ENCODE measurements at places on chromosomes 5 and 9.
A peak's percentile ranks its signal among the peaks of the same experiment; 100 is the strongest.

- no peak for DNase-seq
Observed at GRCh38 chr5:77642738-77643653, 4.5 kb upstream of the OTP start.

DNA sequence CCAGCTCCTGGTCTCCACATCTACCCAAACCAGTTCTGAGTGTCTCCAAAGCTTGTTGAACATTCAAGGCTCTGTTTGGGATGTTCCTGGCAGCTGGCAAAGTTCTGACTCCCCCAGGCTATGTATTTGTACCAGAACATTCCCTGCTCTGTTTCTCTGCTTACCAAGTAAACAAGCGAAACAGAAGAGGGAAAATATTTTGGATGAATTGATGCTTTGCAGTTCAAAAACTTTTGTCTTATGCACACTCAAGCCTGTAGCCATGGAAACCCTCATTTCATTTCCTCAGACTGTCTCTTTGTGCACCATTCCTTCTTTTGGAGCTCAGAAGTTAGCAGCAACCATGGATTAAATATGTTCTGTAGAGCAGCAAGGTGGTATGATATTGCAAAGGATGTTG is 145.8 kb downstream of the ACTL7B start:
- DNase-seq: no peak

- no peak for DNase-seq
Observed at GRCh38 chr5:77971776-77972468, 195.8 kb upstream of the TBCA start.

DNA sequence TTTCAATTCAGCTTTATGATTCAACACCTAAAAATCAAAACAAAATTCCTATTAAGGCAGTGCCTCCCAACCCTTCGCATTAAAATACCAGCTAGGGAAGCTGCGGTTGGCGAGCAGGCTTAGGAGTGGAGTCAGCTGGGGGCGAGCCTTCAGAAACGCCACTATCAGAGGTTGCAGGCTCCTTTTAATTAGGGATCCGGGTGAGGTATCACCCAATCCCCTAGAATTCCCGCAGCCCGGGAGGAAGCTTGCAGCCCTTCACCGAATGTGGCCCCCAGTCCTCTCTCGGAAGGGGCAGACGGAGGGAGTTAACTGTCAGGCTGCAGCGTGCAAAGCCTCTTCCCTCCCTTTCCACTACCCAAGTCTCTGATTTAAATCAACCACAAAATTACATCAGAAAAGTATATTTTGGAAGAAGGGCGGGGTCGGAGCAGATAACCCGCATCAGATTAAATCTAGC is 1.7 kb downstream of the STC2 start:
- DNase-seq: no peak

- DNase-seq: peak; percentile 50
Observed at GRCh38 chr9:125241863-125242739, 958 bp upstream of the HSPA5 start.

DNA sequence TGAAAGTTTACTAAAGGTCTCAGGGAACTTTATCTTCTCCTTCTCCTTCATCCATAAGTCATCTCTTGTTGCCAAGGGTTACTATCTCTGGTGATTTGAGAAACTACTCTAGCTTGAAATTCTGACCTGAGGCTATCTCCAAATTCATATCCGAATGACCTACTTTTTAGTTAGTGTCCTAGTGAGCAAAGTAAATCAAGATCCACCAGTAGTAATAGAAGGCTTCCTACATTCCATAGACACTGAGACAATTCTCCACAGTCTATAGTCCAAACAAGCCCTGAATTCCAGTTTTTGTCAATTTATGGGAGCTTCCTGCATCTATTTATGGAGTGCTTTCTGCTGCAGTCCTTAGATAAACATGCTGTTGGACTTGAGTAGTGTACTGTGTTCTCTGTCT is 5.0 kb downstream of the IL7R start:
- DNase-seq: no peak

DNA sequence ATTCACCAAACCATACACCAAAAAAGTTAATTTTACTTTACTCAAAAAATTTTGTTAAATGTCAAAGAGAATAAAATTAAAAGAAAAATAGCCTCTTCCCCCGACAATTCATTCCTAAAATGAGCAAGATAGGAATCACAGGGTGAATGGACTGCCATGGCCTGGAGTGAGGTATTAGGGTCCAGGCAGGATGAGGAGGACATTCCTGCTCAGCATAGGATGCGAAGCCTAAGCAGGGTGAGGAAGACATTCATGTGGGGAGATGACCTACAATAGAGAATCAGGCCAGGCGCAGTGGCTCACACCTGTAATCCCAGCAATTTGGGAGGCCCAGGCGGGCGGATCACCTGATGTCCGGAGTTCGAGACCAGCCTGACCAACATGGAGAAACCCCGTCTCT is 8.4 kb downstream of the NUDCD2 start:
- DNase-seq: no peak

- DNase-seq: no peak
Observed at GRCh38 chr5:147510885-147511284, 1.0 kb upstream of the DPYSL3 start.

- no peak for DNase-seq
Observed at GRCh38 chr5:107425541-107426031, 245.2 kb downstream of the EFNA5 start.

GRCh38 chr9:82404196-82404870 is 415.8 kb downstream of the SPATA31D1 start:
- DNase-seq: no peak

- no peak for DNase-seq
Observed at GRCh38 chr5:167899490-167900070, 391.9 kb upstream of the WWC1 start.

DNA sequence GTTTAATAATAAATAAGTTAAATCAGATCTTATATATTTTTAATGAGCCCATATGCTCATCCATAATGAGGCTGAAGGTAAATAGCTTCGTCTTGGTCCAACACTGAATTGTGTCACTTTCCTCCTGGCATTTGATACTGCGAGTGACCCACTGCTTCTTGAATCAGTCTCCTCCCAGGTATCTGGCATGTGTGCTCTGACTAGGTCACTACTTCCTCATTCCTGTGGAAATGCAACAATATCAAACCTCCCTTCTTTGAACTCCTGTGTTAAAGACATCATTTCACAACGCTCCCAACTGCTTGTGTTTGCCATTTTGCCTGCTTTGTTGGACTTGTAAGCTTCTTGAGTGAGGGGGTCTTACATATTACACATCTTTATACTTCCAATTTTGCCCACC is 157.7 kb downstream of the SLC24A2 start:
- DNase-seq: no peak

GRCh38 chr5:130109152-130109551 is 204.9 kb downstream of the CHSY3 start:
- DNase-seq: peak; percentile 25

DNA sequence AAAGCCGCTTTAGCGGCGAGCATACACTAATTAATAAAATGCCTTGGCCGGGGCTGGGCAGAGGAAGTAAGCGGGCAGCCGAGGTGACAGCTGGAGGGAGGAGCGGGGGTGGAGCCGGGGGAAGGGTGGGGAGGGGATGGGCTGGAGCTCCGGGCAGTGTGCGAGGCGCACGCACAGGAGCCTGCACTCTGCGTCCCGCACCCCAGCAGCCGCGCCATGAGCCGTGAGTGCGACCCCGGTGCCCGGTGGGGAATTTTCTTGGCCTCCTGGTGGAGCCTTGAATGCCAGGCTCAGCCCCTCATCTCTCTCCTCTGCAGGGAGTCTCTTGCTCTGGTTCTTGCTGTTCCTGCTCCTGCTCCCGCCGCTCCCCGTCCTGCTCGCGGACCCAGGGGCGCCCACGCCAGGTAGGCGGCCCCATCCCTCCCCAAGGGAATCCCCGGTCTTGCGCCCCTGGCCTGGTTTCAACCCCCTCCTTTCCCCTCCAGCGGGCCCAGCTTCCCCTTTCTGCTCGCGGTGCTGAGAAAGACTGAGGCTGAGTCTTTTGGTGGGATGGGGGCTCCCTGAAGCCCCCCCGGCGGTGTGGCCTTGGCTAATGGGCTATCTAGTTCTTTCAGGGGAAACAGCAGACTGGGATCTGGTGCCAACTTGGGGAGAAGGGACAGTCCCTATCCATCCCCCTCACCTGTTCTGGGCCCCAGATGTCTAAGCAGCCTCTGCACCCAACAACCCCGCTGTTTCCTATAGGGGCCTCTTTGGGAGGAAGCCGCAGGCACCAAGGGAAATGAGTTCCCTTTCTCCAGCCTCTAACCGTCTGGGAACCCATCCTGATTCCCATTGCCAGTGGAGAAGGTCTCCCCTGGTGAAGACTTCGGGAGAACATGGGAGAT is at the start of gene PTGS1:
Gene PTGS1, plus strand, starts transcription at position 156 of the 887 bp plus-strand sequence. Its CDS starts 61 bp downstream, at position 217.
- DNase-seq: peak; percentile 88

- no peak for DNase-seq
Observed at GRCh38 chr5:150079909-150080461, 6.4 kb downstream of the CSF1R start.

- DNase-seq: no peak
Observed at GRCh38 chr9:71895117-71895516, 15.9 kb downstream of the ABHD17B start.

GRCh38 chr9:86807367-86807976 is 139.8 kb downstream of the GAS1 start:
- DNase-seq: no peak

GRCh38 chr5:123803359-123803758 is 291.4 kb downstream of the CSNK1G3 start:
- no peak for DNase-seq

- DNase-seq: no peak
Observed at GRCh38 chr9:98024702-98025101, 31.8 kb upstream of the NANS start.

GRCh38 chr5:43017428-43017815 is 22.7 kb downstream of the ANXA2R start:
- DNase-seq: peak; percentile 42

- DNase-seq: no peak
Observed at GRCh38 chr9:136093995-136094881, 851 bp downstream of the NACC2 start.

- peak; percentile 86 for DNase-seq
Observed at GRCh38 chr5:155504606-155505005, 491.1 kb downstream of the KIF4B start.

DNA sequence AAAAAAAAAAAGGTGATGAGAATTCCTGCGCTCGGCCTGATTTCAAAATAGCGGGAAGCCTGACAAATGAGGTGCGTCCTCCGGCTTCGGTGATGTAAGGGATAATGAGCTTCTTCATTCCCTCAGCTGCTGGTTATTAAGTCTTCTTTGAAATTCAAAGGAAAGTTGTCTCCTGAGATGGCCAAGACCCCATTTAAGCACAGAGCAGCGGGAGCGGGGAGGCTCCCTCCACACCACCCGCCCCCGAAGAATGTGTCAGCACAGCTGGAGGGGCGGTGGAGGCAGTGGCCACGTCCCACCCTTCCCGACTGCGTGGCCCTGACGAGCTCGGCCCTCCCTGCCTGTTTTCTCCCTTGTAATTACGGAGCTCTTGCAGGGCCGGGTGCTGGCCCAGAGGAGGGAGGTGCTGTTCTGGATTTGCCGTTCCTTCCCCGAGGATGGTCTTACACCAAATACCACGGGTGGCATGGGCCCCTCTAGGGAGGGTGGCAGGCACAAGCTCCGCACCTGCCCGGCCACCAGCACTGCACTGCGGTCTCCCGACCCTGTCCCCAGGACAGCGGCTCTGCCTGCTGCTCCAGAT is 31.0 kb downstream of the SLC9A3 start:
- no peak for DNase-seq

DNA sequence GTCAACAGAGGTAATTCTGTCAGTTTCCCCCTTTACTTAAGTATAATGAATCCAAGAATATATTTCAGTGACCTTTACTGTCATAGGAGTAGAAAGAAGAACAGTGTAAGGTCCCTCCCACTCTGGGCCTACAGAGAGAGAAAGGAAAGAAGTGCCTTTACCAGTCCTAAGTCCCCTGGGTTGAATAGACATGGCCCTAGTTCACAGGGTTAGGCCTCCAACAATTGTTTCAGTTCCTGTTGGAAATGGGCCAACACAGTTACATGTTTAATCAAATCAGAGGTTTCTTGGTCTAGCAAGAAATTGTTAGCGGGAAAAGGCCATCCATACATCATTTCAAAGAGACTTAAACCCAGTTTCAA is 605.6 kb downstream of the MTRR start:
- no peak for DNase-seq

DNA sequence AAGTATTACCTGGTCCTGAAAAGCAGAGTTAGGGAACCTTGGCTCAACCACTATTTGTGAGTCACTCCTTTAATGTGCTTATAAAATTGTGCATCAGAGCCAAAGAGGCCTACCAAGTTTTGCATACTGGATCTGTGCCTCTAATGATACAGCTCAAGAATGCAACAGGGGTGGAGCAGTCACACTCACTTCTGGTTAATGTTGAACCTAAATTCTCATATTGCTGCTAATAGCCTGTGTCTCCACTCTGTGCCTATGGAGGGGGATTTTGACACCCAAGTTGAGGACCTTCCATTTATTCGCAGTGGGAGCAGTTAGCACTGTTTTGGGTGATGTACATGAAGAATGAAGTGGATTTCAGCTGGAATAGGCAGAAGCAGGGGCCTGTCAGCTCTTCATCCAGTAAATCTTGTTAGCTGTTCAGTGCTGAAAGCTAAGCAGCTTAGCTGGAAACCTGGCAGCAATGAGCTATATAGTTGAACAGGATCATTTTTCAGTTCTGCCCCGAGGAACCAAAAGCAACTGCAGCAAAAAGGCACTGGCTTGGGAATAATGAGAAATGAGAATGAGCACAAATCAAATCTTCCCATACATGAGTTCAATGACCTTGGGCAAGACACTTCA is 9.7 kb downstream of the SH3TC2 start:
- DNase-seq: peak; percentile 36

DNA sequence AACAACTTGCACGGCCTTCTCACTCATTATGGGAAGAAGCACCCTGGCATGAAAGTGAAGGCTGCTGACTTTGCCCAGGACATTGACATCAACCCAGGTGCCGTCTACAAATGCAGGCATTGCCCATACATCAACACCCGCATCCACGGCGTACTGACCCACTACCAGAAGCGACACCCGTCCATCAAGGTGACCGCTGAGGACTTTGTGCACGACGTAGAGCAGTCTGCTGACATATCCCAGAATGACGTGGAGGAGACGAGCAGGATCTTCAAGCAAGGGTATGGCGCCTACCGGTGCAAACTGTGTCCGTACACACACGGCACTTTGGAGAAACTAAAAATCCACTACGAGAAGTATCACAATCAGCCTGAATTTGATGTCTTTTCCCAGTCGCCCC is 65.4 kb downstream of the ZNF462 start:
- DNase-seq: no peak

- DNase-seq: no peak
Observed at GRCh38 chr5:36647046-36647445, 40.6 kb downstream of the SLC1A3 start.

GRCh38 chr9:19918630-19919029 is 129.8 kb upstream of the SLC24A2 start:
- DNase-seq: no peak

DNA sequence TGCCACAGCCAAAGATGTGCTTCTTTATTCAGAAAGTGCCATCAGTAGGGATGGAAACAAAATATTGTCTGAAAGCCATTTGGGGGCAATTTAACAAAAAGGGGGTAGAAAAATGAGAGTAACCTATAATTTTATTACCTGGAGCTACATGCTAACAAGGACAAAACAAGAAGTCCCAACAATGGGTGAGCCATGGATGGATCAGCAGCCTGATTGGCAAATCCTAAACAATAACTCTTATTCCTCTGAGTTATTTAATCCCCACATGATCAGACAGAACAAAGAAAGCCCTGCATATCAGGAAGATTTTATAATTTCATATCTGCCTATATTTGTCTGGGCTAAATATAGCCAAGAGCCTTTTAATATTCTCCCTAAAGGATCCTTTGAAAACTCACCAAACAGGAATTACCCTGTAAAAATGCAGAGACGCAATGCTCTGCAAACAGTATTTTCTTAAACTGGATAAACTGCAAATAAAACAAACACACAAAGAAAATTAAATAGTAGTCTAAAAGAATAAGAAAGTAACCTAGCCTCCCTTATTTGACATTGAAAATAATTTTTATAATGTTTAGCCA is 483.4 kb downstream of the ZNF608 start:
- no peak for DNase-seq
